ENCODE measurements at places on chromosomes 4 and X.

DNA sequence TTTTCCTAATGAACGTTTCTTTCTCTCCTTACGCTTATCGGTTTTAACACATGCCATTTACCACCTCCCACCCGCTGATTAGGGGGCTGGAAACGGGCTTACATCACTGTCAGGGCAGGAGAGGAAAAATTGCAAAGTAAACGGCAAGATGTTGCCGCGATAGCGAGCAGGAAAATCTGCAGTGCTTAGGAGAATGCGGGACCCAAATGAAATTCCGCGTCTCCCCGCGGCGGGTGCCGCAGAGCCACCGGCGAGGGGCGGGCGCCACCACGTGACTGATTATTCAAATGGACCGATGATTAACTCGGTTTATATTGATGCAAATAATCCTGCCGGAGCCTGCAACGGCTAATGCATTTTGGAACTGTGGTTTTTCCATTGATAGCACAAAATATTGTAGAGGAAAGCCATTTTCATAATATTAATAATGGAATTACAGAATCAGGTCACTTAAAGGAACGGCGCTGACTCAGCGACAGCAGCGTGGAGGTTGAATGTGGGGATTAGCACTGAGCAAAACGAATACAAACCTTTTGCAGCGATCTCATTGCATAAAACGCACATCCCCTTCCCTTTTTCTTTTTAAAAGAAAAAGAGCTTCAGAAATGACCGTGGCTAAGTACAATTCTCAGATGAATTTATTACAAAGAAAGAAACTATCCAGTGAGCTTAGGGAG is 224.2 kb downstream of the STIM2 start:
- DNase-seq: no peak

GRCh38 chr4:42809419-42810084 is 83.0 kb upstream of the GRXCR1 start:
- no peak for DNase-seq

DNA sequence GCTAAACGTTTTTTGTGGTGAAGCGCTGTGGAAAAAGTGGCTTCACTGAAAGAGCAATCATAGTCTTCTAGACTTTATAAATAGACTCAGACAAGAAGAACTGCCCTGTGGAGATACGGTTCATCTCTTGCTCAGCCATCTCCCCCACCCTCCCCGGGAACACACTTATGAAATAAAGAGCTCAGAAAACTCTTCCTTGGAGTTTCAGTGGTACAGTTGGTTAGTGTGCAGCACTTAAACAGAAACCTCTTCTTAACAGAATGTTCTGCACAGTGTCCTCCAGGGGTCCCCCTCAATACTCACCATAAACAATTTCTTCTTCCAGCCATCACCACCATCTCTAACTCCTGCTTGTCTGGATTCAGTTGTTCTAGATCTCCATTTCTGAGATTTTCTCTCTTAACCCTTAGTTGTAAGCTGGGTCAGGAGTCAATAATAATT is 313.0 kb downstream of the ARHGAP10 start:
- no peak for DNase-seq

GRCh38 chr4:123305736-123306135 is 90.9 kb upstream of the SPRY1 start:
- no peak for DNase-seq

- DNase-seq: no peak
These were observed 94.2 kb downstream of the UBE2K start for GRCh38 chr4:39792128-39792527.

GRCh38 chrX:78181307-78181706 is 41.9 kb upstream of the TAF9B start:
- no peak for DNase-seq

- DNase-seq: no peak
These were observed 117.7 kb downstream of the PTTG2 start for GRCh38 chr4:38077791-38078489.

DNA sequence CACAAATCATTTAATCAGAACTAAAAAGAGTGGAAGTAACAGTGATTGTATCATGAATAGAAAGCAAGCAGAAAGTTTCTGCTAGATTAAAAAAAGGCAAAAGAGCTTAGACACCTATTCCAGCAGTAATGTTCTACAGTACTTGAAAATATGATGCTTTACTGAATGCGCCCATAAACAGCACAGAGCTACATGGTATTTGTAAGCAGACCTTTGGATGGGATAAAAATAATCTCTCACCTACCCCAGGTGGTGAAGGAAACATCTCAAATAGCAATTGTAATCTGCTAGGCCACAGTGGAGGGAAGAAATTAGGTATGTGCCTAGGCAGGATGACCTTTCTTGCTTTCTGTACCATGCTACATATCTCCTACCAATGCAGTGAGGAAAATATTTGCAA is 280.9 kb upstream of the PRKX start:
- no peak for DNase-seq

GRCh38 chr4:152946446-152946845 is 10.3 kb downstream of the FHDC1 start:
- no peak for DNase-seq

- no peak for DNase-seq
These were observed 470.5 kb downstream of the PCDH7 start for GRCh38 chr4:31190671-31191070.

Data from H54 (cell line).